Ovary (tissue), 10 donors: ENCODE measurements at places on chromosomes 16 and 17. TPM values are rescaled to one million over a fixed set of nuclear protein-coding genes. Genes with fewer than 3 reads are reported as not detected.

TBC1D3B gene
- 4.4 TPM for total RNA-seq

HES7 gene
- 0.95 TPM for total RNA-seq

SBK1 gene
- 1.1 TPM for total RNA-seq

RAMP2 gene
- 53.7 TPM for total RNA-seq

CSH1 gene
- not detected for total RNA-seq

ABCC6 gene
- 0.88 TPM for total RNA-seq

USP10 gene
- 78.5 TPM for total RNA-seq

KRTAP16-1 gene
- not detected for total RNA-seq

MYADML2 gene
- not detected for total RNA-seq

ZFHX3 gene
- 12.6 TPM for total RNA-seq

CDH3 gene
- 32.4 TPM for total RNA-seq

MYH8 gene
- total RNA-seq = not detected
